Neural progenitor cell (in vitro differentiated cells): ENCODE measurements at places on chromosomes 1 and 21.

DNA sequence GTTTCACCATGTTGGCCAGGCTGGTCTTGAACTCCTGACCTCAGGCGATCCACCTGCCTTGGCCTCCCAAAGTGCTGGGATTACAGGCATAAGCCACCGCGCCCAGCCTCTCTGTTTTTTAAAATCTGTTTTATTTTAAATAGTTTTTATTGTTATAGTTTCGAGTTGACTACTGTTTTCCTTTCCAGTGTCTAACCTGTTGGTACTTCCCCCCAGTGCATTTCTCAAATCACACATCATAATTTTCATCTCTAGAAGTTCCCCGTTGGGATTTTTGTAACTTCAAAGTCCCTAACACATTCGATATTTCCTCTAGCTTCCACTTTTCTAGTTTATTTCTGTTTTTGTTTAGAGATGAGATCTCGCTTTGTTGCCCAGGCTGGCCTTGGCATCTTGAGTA lies 7.5 kb downstream of the HES4 start:
- DNase-seq = no peak

DNA sequence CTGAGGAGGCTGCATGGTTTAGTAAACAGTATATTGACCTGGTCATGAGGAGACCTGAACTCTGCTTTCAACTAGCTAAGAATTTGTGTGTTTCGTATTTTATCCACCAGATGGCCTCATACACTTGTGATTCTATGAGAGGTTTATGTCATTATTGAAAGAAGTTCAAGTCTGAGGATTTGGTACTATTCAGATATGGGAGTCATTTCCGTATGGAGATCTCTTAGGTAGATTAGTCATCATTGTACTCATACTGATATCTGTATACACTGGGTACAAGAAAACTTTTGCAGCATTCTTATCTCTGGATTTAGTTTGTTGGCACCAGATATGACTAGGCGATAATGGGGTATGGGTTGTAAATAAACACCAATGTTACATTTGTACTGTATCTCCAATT lies 26.6 kb downstream of the ATF6 start:
- peak; percentile 38 for DNase-seq

DNA sequence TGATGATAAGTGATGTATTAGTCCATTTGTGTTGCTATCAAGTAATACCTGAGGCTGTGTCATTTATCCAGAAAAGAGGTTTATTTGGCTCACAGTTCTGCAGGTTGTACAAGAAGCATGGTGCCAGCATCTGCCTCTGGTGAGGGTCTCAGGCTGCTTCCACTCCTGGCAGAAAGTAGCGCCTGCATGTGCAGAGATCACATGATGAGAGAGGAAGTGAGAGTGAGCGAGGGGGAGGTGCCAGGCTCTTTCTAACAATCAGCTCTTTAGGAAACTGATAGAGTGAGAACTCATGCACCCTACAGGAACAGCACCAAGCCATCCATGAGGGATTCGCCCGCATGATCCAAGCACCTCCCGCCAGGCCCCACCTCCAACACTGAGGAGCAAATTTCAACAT lies 2.2 kb upstream of the FHAD1 start:
- no peak for DNase-seq

DNA sequence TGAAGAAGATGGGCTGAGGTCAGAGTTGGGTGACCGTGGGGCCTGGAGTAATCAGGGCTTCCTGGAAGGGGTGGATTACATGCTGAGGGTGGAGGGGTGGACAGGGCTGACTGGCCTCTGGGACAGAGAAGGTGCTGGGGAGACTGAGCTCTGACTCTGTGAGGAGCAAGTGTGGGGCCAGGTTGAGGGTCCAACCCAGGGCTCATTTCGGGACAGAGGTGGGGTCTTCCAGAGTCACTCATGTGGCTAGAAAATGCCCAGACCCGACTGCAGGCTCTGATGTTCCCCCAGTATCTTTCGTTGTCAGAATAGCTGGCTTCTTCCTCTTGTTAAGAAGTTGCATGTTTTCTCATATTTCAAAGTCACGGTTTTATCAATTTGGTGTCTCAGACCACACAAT lies 311.8 kb downstream of the PTPRU start:
- no peak for DNase-seq

DNA sequence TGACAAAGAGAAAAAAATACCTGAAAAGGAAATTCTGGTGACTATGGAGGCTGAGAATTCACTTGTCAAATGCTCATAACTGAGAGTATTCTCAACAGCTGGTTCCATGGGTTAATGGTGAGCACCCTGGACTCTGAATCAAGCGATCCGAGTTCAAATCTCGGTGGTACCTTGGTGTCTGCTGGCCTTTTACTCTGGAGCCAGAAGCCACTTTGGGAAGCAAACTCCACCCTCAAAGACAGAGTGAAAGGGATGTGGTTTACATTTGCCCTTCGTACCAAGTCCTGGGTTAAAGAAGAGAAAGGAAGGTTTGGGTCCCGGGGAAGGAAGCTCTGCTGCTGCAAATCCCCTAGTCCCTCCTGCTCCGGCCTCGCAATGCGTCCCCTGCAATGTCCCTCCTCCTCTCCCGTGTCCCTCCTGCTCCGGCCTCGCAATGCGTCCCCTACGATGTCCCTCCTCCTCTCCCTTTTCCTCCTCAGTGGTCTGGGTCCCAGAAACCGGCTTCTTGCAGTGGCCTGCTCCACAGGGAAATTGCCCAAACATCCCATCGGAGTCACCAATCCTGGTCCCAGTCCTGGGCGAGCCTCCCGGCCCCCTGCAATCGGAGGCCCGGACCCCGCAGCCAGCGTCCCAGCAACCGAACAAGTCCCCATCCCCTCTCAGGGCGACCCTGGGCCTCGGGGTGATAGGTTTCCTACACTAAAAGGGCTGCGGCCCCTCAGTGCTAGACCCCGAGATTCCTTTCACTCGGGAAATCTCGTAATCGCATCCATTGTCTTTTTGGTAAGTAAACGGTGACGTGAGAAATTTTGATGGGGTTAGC lies 129.4 kb downstream of the PPIAL4G start:
- DNase-seq = peak; percentile 67

DNA sequence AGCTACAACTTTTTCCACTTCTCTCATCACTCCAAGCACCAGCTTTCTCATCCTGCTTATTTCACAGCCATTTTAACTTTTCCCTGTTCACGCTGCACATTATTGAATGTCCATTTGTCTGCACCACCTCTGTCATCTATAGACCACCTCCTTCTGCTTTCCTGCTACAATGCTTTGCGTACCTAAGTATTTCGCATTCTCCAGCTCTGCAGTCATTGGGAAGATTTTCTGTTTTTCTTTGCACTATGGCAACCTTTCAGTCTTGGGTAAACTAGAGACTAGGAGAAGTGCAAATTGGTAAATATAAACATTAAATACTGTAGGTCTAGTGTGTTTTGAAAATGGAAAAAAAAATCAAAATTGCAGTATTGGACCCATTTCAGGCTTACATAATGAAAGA lies 835 bp downstream of the CCDC30 start:
- no peak for DNase-seq

DNA sequence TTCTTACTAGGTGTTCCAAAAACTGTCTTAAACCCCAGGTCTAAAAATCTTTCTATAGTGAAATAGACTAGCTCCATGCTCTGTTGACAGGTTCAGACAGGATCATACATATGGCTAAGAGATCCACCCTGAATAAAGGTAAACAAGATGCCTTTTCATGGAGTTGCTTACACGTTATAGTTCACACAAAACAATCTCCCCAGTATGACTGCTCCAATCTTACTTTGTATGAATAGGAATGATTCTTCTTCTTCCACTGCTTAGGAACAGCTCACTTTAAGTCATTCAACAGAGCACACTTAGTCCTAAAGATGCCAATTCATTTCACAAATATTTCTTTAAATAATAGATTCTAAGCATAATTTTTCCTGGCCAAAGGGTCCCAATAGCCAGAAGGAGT lies 16.0 kb downstream of the ELK4 start:
- DNase-seq = no peak
